Stimulated activated naive CD8-positive, alpha-beta T cell treated with anti-CD3 and anti-CD28 coated beads, Interleukin-15, Interleukin-2, amounts not matched to agents 100 U/mL and 50 U/mL, for 24 hours (primary cell): ENCODE measurements at places on chromosomes 11 and 22.

DNA sequence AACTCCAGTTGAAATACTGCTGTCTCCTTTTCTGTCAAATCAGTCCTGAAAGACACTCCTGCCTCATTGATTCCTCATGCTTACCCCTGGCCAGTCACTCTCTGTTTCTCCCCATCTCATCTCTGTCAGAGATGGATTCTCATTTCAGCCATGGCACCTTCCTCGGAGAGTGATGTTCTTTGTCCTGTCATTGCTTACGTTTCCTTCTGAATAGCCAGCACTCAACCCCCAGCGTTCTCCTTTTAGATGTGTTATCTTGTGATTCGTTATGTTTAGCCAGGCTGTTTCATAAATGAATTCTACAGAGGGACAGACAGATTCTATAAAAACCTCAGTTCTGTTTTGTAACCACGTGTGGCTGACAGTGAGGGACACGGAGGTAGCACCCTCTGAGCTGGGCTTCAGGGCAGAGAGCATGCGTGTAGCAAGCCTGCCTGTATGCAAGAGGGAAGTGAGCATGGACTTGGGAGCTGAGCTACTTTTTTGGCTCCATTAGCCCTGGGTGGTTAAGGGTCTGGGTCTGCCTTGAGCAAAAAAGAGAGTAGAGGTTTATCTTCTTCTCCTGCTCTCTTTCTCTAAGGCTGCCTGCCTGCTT lies 354.6 kb downstream of the DDX10 start:
- no peak for DNase-seq

GRCh38 chr22:48690583-48691317 lies 1136.9 kb downstream of the BRD1 start:
- DNase-seq = no peak

GRCh38 chr11:34343686-34344085 lies 14.1 kb downstream of the ABTB2 start:
- DNase-seq = no peak

GRCh38 chr11:97345032-97345431 lies 955.2 kb downstream of the JRKL start:
- DNase-seq = no peak

DNA sequence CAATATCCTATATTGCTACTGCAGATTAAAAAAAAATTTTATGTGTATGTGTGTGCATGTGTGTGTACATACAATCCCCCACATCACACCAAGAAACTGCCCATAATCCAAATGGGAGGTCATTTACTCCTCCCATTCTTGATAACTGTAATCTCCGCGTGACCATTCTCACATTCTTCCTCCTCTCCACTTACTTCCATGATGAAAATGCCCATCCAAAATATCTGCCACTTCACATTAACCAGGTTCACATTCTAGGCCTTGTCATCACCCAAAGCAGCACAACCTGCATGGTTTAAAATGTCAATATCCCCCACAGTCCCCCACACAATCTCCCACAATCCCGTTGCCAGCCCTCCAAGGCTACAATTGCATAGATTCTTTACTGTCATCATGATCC lies 149.6 kb downstream of the LARGE1 start:
- no peak for DNase-seq

- DNase-seq = no peak
Measured at GRCh38 chr11:27231530-27231929, 131.5 kb downstream of the CCDC34 start.

DNA sequence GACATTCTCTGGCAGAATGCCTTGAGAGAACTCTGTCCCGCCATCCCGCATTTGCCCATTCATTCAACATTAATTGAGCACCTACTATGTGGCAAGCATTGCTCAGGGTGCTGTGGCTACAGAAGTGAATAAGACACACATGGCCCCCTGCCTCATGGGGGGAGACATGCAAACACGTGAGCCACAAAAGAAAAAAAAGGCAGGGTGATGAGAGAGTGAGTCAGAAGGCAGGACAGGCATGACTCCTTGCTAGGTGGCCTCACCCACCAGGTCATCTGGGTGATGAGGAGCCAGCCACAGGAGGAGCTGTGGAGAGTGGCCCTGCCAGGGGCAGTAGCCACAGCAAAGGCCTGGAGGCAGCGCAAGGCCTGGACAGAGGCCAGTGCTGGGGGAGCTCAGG lies 4.9 kb downstream of the CHRM4 start:
- no peak for DNase-seq

DNA sequence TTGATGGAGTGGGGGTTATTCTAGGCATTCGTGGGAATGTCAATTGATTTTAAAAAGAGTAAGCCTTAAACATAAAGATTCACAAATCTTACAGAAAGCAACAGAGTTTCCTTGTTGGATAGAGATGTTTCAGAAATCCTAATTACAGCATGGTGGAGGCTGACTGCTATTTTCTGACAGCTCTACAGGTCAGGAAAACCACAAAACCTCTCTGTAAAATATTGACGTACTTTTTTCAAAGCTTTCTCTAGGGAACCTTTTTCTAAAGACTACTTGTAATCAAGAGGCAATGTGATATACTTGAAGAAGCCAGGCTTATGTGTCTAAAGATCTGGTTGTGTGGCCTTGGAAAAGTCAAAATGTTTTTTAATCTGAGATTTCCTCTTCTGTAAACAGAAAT lies 9.1 kb upstream of the OR8B8 start:
- no peak for DNase-seq

- no peak for DNase-seq
Measured at GRCh38 chr11:128841461-128842072, 25.5 kb downstream of the KCNJ1 start.

- DNase-seq = no peak
Measured at GRCh38 chr11:2766166-2766565, 66.4 kb upstream of the KCNQ1OT1 start.

GRCh38 chr22:42644422-42645340 lies 4.3 kb upstream of the ATP5MGL start:
- DNase-seq = no peak

DNA sequence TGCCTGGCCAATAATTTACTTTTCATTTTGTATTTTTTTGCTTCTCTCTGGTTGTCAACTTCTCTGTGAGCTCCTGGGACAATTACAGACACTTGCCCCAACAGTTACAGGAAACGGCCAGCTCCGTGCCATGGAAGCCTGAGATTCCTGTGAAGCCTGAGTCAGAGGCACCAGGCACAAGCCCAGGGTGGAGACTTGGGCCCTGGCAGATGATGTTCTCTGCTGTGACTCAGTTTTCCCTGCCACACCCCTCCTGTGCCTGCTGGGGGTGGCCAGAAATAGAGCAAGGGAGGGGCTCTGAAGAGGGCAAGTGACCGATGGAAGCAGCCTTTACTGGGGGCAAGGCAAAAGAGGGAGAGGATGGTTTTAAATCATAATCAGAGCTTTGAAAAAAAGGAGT lies 4.9 kb downstream of the ATP5MGL start:
- no peak for DNase-seq

DNA sequence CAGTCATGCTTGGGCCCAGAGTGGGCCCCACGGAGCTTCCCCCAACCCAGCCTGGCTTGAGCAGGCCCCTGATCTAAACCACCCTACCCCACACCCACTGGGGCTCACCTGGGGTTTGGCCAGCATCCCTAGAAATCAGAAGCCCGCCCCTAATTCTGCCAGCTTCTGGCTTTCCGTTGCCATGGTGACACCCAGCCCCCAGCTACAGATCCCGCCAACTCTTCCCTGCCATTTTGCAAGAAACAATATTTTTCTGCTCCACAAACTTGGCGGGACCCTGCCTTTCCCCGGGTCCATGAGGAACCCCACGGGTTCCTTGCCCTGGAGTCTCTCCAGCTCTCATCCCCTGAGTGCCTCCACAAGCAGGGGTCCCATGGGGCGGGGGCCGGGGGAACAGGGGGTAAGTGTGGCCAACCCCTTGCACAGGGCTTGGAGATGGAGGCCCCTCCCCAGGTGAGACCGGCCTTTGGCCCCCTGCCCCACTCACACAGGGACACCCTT lies 90.0 kb downstream of the CDKN1C start:
- no peak for DNase-seq

DNA sequence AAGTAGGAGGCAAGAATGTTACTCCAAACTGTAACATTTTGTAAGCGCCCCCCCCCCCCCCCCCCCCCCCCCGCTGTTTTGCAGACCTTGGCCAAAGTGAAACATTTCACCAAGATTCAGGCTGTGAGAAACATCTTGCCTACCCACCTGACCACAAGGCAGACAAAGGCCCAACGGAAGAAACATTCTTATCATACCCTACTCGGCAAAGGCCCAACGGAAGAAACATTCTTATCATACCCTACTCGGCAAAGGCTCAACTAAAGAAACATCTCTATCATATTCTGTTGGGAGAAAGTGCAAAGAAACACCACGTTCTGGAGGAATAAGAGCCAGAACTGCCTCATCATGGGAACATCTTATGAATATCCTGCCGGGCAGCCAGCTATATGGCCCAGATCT lies 117.1 kb downstream of the JRKL start:
- no peak for DNase-seq

DNA sequence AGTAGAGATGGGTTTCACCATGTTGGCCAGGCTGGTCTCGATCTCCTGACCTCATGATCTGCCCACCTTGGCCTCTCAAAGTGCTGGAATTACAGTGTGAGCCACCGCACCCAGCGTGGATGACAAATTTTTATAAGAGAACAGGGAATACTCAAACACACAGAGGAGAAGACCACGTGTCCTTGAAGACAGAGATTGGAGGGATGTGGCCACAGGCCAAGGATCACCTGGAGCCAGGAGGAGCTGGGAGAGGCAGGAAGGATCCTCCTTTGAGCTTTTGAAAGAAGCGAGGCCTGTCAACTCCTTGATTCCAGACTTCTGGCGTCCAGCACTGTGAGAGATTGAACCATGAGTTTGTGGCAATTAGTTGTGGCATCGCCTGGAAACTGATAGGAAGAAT lies 1049.5 kb downstream of the TBC1D22A start:
- no peak for DNase-seq

DNA sequence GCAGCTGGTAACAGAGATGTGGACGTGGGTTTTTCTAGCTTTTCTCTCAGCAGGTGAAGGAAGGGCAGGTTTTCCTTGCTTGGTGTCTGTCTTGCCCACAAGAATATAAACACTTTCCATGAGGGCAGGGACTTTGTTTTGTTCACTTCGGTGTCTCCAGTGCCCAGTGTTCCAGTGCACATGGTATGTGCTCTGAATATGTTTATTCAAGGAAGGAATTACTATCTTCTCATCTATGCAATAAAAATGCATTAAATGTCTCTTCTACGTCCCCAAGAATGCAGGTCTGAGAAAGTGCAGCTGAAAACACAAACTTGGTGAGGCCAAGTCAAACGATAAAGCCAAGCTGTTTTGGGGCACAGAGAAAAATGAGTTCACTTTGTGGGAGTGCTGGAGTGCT lies 56.3 kb upstream of the PLET1 start:
- DNase-seq = no peak

- DNase-seq = no peak
Measured at GRCh38 chr11:89327885-89328284, 150.2 kb downstream of the TYR start.

DNA sequence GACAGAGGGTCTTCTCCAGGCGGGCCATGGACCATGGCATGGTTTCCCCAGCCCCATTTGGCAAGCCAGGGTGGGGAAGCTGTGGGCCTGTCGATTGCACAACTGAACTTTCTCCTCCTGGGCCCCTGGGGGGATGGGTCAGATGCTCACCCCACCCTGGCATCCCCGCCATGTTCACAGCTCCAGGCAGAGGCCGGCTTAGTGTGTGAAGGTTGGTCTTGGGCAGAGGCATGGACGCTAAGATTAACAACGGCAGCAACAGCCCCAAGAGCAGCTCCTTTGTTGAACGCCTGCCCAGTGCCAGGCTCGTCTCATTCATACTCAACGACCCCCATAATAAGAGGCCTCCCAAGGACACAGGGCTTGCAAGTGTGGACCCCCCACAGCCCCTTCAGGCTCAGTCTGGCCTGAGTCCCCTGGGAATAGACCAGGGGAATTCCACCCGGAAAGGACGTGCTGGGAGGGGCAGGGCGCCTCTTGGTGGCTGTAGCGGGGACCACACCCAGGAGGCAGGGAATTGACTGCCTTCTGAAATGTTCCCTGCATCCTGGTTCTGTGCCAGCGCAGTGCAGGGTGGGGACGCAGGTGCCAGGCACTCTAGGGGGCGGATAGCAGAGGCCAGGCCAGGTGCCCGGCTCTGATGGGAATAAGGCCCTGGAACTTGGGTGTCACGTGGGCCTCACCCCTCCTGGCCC lies 8.3 kb downstream of the TSPO start:
- DNase-seq = no peak

DNA sequence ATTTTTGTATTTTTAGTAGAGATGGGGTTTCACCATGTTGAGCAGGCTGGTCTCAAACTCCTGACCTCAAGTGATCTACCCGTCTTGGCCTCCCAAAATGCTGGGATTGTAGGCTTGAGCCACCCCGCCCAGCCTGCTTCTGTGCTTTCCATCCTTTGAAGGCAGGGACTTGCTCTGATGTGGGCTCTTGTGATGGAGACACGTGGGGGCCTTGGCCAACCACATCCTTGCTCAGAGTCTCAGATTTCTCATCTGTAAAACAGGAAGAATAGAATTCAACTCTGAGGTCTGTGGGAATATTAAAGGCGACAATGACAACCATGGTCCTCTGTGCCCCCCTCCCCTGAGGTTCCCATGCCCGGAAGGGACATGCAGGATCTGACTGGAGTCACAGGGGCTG lies 3.8 kb upstream of the GGA1 start:
- peak; percentile 50 for DNase-seq

- no peak for DNase-seq
Measured at GRCh38 chr11:10390375-10390774, 64.7 kb upstream of the AMPD3 start.

DNA sequence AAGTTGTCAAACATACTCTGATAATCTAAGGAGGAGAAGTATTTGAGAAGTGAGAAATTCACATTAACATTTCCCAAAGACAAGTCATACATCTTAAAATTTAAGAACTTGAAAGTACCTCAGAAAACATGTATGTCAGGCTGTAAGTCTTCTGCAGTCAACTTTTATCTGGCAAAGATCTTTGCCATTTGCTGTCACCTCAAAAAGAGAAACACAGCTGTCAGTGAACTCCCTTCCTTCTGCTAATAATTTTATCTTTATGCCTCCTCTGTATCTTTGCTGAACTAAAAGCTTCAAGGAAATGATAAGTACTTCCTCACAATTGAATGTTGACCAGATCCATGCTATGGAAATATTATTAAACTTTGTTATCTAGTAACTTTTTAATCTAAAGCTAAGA lies 18.7 kb downstream of the TTC17 start:
- no peak for DNase-seq
